ENCODE measurements at places on chromosomes 11 and 22.

DNA sequence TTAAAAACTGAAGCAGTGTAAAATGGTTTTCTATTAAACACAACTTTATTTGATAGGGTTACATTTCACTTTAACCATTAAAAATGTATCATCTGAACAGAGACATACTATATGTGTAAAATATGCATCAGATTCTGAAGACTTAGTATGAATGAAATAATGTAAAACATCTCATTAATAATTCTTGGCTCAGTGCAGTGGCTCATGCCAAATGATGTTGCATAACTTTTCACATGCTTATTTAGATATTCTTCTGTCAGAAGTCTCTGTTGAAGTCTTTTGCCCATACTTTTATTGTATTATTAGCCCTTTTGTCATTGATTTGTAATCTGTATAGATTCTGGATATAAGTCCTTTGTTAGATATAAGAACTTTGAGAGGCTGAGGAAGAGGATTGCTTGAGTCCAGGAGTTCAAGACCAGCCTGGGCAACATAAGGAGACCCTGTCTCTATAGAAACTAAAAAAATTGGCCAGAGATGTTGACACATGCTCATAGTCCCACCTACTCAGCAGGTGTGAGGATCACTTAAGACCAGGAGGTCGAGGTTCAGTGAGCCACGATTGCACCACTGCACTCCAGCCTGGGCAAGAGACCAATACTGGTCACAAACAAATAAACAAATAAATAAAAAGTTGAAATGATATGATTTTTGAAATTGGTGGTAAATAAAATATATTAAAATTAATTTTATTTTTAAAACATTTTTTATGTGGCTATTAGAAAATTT lies 73.8 kb upstream of the PARVA start:
- no peak for DNase-seq

GRCh38 chr22:32827049-32827602 lies 25.6 kb downstream of the TIMP3 start:
- DNase-seq, result no peak

- DNase-seq, result no peak
Observed at GRCh38 chr11:90916706-90917105, 693.9 kb upstream of the CHORDC1 start.

DNA sequence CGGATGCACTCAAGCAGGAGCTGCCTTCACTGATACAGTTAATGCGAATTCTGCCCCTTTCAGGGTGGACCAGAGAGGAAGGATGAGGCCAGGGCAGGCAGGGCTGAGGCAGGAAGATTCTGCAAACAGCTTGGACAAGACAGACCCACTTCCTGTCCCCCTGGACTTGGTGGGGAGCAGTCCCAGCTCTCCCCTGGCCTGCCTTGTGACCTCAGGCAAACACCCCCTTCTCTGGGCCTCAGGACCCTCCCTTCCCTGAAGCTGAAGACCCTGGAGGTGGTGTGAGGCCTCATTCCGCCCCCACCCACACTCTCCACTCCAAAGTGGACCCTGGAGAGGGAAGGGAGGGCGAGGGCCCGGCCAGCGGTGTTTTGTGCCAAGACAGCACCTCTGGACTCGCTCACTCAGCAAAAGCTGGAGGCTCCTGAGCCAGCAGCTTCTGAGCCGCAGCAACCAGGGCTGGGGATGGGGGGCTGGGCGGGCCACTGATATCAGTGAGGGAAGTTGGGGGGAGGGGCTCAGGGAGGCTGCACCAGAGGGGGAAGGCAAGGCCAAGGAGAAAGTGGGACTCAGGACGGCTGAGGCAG lies 8.5 kb downstream of the RAB3IL1 start:
- DNase-seq, result no peak

GRCh38 chr11:6191742-6192141 lies 7.3 kb upstream of the OR52W1 start:
- DNase-seq, result no peak

DNA sequence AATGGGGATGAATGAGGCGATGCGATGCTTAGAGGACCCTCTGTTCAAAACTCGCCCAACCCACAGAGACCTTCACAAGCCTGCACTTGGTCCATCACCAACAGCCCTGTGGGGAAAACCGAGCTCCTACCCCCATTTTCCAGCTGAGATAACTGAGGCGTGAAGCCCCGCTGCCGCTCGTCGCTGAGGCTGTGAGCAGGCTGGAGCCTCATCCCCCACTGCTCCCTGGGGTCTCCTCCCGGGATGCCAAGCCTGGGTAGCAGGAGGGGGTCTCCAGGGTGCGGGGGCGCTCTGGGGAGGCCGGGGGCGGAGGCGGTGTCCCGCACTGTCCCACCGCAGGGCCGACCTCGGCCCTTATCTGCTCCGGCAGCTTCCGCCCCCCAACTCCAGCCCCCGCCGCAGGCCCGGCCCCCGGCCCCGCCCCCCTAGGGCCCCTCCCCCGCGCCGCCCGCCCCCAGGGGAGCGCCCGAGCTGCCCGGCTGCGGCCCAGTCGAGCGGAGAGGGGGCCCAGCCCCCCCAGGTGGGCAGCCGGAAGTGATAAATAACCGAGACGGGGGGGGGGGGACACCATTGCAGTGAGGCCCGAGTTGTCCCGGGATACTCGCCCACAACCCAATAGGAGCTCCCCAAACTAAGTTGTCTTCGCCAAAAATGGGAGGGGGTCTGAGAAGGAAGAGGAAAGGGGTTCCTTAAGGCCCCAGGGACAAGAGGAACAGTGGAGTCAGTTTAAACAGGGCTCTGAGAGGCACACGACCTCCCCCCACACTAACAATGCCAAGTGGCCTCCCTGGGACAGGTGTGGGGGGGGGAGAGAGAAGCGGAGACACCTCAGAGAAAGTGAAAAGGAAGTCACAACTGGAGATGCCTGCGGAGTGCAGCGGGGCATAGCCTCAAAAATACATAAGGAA lies 8.3 kb upstream of the SLC39A13 start:
- no peak for DNase-seq
